ENCODE measurements at places on chromosomes 11 and 22.

GRCh38 chr11:83285151-83285770 is 906 bp downstream of the CCDC90B start:
- no peak for DNase-seq

DNA sequence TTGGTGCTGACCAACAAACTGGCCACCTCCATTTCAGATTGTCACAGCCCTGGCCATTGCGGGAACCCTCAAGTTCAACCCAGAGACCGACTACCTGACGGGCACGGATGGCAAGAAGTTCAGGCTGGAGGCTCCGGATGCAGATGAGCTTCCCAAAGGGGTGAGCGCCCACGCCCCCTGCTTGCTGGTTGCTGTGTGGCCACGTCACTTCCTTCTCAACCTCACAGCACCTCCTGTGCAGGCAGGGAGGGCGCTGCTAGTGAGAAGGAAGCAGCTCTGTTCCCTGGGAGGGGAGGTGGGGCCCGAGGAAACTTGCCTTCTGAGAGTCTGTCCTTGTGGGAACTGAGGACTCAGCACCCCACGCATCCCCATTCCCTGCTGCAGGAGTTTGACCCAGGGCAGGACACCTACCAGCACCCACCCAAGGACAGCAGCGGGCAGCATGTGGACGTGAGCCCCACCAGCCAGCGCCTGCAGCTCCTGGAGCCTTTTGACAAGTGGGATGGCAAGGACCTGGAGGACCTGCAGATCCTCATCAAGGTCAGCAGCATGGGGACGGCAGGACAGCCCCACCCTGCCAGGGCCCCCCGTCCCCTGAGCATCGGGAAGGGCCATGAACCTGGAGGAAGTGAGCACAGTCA is 19.3 kb downstream of the POLR3H start:
- no peak for DNase-seq

DNA sequence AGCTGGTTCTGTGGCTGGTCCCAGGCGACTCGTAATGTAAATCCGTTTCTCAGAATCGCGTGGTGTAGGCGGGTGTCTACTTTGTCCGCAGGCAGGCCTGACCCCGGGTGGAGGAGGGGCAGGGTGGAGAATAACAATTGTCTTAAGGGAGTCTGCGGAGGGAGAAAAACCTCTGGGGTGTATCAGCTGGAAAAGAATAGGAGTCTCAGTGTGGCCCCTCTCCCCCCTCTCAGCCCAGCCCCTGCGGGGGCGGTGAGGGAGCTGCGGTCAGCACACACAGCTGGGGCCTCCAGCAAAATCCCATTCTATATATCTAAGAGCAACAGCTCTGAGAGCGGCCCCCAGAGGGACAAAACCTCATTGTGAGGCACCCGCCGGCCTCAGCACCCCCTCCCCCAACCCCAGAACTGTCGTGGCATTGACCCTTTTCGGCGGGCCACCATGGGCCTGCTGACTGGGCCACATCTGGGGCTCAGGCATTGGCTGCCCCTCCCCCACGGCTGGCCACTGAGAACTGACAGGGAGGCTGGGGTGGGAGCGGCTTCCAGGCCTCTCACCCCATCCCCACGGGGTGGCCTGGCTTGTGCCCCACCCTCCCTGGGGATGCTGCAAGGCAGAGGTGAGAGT is 2.7 kb upstream of the MYRF start:
- DNase-seq = no peak

DNA sequence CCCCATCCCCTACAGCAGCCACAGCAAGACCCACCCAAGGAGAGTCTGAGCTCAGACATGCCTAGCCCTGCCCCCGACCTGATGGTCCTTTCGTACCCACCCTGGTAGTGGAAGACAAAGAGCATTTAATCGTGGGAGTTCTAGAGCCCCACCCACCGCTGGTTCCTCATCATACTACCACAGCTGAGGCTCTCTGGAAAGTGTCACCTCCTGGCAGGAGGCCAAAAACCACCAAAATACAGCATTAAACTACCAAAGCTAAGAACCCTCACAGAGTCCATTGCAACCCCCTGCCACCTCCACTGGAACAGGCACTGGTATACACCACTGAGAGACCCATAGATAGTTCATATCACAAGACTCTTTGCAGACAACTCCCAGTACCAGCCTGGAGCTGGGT is 311.1 kb downstream of the TENM4 start:
- DNase-seq = no peak

GRCh38 chr22:40082184-40082583 is 87.4 kb downstream of the FAM83F start:
- no peak for DNase-seq

DNA sequence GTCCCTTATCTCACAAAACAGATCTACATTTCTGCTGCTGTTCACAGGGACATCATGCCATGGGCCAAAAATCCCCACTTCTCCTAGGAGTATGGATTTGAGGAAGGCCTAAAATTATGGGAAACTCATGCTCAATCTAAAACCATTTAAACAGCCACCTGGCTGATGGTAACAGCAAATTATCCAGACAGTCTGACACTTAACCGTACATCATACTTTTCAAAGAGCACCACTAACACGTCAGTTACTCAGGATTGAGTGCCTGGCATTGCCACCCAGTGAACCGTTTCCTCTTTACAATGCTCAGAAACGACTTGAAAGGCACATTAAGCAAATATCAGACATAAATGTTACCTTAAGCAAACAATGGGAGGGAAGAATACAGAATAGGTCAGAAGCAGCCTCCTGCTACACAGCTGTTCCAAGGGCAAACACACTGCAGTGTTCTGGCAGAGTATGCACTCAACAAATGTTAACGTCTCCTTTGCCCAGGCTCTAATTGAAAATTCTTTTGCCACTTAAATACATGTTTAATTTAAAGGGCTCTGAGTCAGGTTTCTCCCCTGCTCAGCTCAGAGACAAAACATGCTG is 18.8 kb upstream of the SLC36A4 start:
- DNase-seq = no peak

DNA sequence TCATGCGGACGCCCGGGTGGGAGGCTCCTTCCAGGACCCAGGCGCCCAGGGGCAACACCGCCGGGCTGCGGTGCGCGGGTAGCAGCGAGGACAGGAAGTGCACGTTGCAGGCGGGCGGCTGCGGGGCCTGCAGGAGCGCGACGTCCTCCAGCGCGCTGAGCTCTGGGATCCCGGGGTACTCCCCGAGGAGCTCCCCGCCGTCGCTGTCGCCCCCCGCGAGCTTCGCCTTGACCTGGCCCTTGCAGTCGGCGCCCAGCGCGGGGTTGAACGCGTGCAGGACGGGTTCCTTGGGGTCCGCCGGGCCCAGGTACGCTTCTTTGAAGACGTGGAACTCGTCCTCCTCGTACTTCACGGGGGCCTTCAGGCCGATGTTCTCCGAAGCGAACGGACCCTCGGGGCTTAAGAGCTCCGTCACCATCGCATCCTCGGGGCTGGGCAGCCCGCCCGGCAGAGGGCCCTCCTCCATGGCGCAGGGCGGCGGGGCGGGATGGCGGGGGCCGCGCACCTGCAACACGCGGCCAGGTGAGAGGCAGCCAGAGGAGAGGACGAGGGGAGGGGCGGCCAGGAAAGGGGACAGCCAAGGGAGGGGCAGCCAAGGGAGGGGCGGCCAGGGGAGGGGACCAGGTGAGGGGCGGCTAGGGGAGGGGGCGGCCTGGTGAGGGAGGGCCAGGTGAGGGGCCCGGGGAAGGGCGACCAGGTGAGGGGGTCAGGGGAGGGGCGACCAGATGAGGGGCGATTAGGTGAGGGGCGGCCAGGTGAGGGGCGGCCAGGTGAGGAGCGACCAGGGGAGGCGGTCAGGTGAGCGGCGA is 921 bp downstream of the TESMIN start:
- DNase-seq = no peak

- DNase-seq = no peak
Measured at GRCh38 chr22:47061226-47061625, 298.8 kb downstream of the TBC1D22A start.

- DNase-seq = no peak
Measured at GRCh38 chr11:35549787-35550186, 24.4 kb upstream of the PAMR1 start.

- DNase-seq = no peak
Measured at GRCh38 chr11:134581966-134582769, 170.1 kb upstream of the B3GAT1 start.

DNA sequence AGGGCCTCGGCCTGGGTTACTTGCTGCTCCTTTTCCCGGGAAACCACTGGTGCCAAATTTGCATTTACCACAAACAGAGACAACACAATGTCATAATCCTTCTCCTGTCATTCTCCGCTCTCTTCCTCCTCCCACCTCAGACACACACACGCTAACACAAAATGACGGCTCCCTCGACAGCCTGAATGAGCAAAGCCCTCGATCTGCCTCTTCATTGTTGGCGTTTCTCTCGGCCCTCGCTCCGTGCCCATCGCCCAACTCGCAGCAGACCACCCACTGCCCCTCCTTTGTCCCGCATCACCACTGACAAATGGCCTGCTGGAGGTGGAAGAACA is 12.5 kb upstream of the TCF20 start:
- DNase-seq = no peak

DNA sequence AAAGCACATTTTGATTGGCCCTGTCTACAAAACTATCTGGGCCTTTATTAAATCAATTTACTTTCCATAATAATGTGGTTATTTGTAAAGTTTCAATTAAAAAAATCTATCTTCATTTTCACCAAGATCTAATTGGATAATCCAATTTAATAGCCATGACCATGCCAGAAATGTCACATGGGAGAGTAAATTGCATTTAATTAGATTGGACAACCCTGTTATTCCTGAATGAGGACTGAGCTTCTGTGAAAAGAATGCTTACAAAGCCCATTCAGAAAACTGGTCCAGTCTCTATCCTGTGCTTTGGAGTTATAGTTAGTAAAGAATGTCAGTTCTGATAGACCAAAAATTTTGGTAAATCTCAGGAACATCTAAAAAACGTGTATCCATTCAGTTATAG is 541.9 kb upstream of the ANO5 start:
- no peak for DNase-seq

DNA sequence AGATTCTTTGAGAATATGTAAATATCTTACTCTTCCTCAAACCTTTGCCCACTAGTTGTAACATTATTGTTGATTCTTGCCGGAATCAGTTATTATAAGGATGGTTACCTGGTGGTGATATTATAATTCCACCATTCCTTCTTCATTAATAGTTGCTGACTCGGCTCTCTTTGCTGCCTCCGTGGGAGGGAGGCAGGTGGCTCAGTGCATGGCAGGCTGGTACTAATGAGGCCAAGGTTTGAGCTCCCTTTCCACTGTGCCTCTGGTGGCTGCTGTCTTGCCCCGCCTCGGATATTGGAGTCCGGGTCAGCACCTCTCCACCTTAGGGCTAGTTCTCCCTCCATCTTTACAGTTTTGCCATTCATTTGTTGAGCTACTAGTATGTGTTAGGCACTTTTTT is 12.7 kb downstream of the CD6 start:
- DNase-seq = no peak

GRCh38 chr11:100612766-100613165 is 74.3 kb upstream of the ARHGAP42 start:
- DNase-seq = no peak

- DNase-seq = no peak
Measured at GRCh38 chr11:19907008-19907579, 194.5 kb downstream of the NAV2 start.

DNA sequence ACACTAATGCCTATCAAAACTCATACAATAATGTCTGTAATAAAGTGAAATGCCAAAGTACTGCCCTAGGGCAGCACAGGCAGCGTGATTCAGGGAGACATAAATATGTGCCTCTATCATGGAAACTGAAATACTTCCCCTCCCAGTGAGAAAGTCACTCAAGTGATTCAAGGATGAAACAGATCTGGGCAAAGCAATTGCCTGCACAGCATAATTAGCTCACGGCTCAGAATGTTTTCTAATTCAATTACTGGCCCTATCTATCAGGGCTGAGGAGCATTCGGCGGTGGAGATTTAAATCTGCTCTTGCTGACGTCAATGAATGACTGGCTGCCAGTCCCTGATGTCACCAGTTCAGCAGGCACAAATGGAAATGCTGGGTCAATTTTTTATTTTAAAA is 27.7 kb upstream of the PPP2R1B start:
- DNase-seq = no peak

DNA sequence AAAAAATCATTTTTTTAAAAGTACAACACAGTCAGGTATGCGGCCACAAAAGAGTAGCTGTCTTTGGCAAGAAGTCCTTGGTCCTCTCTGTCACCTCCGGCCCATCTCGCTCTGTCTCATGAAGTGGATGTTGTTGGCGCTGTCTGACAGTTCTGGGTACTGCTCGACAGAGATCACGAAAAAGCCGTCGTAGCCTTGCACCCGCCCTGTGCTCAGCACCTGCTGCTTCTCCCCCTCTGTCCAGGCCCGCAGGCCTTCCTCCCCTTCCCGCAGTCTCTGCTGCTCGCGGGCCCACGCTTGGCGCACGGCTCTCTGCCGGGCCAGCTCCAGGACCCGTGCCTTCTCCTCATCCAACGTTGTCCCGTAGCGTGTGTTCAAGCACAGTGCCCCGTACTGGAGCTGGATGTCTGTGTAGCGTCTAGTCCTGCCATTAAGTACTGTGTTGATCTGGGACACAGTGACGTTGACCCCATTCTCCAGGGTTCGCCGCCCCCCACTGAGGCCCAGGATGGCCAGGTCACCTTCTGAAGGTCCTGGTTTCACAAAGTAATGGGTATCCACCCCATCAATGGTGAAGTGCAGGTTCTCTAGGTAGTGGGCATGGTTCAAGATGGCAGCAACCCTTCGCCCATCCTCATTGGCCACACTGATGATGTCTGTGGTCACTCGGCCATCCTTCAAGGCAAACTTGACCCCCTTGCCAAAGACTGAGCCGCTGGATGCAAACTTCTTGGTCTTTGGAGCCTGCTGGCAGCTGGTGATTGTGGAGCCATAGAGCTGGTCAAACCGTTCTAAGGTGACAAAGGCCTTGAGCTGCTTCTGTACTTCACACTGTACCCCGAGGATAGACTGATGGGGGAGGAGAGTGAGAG is 83.5 kb upstream of the NARS2 start:
- no peak for DNase-seq

Measured in stimulated activated CD8-positive, alpha-beta memory T cell treated with anti-CD3 and anti-CD28 coated beads, Interleukin-12 subunit alpha, Interleukin-12 subunit beta, amount 100 ng/mL, for 1 hour (primary cell).